ENCODE measurements at places on chromosomes 12 and 14.

DNA sequence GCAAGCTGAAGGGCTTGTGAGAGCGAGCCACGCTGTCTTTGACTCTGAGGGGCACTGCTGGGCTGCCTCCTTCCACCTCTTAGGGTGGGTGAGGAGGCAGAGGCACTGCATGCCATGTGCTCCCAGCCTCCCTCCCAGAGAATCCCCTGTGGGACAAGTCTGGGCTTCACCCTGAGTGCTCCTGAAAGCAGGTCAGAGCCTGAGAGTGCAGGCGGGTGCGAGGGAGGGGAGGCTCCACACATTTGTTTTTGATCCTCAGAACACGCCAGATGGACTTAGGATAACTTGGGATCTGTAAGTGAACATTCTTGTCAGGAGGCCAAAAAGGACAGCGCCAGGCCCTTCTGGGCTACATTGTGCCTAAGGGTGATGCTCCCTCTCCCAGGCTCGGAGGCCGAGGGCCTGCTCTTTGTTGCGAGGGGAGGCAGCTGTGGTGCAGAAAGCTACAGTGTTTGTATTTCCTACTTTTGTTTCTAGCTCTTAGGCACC is 155.4 kb downstream of the TMX1 start:
- no peak for DNase-seq

DNA sequence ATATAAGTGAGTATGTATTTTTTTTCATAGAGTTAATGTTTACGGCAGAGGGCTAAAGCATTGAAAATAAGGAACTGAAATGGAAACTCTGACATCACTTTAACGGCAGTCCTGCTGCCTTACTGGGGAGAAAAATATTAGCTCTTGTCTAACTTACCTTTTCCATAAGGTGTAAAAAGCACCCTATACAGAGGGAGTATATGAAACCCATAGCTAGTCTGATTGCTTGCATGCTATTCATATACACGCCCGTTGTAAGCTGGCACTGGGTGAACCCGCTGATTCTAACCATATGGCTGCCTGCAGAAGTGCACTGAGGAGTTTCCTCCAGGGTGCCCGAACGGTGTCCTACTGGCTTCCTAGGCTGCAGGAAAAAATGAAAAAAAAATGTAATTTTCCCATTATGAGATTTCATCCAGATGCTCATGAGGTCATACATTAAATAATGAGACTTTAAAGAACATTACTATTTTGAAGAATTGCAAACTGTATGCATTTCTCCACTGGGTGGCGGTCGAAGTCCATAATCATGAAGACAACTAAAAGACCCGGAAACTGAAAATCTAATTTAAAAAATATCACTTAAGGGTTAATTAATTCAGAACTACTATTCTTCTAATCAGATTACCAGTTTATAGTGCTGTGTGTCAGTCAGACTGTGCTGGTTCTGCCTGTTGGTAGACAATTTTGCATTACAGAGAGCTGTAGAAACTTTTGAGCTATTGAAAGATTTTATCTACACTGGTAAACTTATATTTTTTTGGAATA is 144.7 kb downstream of the ALX1 start:
- DNase-seq, result no peak

GRCh38 chr12:68264158-68264855 is 10.9 kb upstream of the IL22 start:
- DNase-seq, result no peak

DNA sequence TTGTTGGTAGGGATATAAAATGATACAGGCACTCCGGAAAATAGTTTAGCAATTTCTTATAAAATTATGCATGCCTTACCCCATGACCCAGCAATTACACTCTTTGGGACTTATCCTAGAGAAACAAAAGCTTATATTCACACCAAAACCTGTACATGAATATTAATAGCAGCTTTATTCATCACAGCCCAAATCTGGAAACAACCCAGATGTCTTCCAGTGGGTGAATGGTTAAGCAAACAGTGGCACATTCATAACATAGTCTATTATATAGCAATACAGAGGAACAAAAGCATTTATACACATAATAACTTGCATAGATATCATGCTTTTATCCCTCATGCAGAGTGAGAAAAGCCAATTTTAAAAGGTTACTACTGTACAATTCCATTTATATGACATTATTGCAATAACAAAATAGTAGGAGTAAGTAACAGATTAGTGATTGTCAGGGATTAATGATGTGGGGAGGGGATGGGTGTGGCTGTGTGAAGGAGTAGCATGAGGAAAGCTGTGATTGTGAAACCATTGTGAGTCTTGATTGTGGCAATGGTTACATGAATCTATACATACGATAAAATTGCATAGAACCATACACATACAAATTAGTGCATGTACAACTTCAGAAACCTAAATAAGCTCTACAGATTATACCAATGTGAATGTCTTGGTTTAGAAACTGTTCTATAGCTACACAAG is 363.1 kb upstream of the OR4E1 start:
- DNase-seq, result no peak

- DNase-seq, result no peak
Observed at GRCh38 chr12:105813201-105813600, 325.6 kb downstream of the NUAK1 start.

GRCh38 chr14:25111061-25111601 is 61.2 kb upstream of the STXBP6 start:
- DNase-seq, result no peak

DNA sequence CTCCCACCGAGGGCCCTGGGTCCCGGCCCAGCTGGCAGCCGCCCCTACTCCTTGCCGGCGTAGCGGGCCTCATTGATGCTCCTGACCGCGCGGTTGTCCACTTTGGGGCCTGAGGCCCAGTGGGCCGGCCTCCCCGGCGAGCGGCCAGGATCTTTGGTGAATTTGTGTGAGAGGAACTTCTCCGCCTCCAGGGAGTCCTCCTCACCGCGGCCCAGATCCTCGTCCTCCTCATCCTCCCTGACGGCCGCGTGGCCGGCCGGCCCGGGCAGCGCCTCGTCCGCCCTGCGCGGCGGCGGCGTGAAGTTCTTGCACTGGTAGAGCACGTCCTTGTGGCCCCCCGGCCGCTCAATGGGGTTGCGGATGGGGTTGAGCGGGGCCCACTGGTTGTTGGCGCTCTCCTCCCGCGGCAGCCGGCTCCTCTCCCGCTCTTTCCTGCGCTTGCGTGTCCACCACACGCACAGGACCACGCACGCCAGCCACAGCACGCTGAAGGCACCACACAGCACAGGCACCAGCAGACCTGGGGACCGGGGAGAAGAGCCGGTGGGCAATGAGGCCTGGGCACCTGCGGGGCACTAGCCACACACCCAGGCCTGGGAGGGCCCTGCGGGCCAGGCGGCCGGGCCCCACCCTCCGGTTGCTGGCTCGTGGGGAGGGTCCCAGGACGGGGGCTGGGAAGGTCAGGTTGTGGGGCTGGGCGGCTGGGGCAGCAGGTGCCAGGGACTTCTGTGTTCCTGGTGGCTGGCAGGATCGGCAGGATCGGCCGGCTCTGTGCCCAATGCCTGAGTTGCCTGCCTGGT is 25.7 kb downstream of the JAG2 start:
- no peak for DNase-seq

- DNase-seq, result no peak
Observed at GRCh38 chr14:61238611-61239245, 42.4 kb downstream of the TMEM30B start.

GRCh38 chr12:23098517-23098916 is 473.5 kb downstream of the ETNK1 start:
- no peak for DNase-seq

- DNase-seq, result no peak
Observed at GRCh38 chr14:23277189-23277588, 8.7 kb downstream of the HOMEZ start.

- DNase-seq, result no peak
Observed at GRCh38 chr14:20855652-20856291, 35.4 kb upstream of the RNASE3 start.

DNA sequence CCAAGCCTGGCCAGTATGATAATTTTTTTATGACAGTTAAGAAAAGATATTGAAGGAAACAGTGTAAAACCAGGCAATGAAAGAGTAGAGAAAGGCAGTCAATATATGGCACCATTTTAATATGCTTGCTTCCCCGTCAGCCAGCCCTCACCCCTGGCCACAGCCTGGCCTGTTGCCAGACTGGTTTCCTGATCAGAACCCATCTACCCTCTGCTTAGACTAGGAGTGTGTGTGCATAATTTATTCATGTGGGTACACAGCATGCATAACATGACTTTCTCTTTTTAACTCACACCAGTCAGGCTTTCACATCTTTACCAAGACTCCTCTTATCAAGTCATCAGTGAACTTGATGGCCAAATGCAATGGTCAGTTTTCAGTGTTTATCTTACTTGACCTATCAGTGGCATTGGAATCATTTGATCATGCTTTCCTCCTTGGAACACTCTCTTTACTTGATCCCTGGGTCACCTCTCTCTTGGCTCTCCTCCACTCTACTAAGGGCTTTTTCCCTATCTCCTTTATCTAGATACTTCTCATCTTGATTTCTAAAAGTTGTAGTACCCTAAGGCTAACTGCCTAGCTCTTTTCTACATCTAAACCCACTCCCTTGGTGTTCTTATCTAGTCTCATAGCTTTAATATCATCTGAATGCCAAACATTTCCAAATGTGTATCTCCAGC is 10.0 kb upstream of the GPR19 start:
- DNase-seq, result no peak

DNA sequence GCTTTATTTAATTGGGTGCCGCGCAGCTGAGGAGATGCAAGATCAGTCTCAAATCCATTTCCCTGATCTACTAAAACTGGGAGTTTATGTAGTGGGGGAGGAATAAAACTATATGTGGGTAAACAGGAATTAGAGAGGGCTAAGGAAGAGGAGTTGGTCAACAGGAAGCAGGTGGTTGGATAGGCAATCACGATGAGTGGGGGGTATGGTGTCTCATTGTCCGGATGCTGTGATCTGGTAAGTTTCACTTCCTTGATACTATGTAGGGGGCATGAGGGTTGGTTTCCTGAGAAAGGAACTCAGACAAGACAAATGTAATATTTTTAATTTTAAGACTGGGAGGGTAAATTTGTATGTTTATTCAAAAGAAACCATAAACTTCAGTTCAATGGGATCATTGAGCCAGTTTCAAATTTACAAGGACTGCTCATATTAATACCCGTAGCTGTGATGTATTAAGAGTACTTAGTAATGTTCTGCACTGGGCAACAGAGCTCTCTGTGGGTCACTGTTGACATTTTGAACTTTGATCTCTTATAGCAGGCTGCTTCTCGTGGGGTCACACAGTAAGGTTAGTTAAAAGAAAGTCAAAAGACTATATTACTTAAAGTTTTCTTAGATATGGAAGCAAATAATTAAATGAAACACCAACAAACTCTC is 786.2 kb upstream of the FBXO33 start:
- DNase-seq, result no peak

DNA sequence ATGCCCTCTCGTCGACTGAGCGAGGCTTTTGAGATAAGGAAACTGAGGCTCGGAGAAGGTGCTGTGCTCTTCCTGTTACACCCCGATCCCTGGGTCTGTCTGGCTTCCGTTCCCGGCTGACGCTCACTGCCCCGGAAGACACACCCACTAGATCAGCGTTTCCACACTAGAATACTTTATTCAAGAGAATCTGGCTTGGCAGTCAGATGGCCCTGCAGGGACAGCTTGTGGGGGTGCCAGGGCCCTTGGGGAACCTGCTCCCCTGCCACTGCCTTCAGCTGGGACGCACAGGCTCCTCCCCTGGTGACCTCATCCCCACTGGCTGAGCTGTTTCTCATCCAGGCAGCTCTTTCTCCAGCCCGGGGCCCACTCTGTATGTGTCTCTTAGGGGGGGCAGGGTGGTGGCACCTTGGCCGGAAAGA is 13.7 kb downstream of the PGF start:
- DNase-seq, result no peak

DNA sequence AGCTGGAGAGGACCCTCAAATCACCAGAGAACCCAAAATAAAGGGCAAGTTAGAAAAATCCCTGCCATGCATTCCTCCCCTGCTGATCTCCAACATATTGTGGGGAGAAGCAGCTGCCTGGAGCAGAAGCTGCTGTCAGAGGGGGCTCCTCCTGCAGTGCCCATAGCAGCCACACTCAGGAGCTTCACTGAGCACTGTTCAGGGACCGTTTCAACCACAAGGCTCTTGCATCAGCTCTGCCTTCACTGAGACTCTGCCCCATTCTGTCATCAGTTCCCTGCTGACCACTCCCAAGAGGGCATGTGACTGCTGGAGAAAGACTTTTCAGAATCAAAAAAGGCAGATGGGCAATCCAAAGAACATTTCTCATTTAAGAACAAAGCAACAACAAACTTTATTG is 392.7 kb downstream of the GALC start:
- DNase-seq, result no peak

DNA sequence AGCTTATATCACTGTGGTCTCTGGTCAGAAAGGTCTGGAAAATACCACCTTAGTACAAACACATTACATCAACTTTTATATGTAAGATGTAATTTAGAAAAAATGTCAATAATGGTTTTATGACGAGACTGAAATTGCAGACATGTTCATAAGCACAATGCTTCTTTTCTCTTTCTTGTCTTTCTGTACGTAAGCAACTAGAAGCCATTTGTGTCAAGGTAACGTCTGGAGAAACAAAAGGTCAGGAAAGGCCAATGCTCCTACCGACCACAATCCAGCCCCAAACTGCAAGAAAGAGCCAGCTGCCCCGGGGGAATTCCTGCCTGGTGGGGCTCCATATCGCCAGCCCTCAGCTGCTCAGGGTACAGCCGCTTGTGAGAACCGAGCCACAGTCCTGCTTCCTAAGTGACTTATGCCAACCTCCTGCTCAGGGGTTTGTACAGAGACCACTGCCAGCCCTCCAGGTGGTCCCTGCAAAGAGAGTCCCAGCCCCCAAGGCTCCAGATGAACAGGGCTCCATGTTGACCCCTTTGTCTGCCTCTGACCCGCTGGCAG is 6.3 kb downstream of the ZNF839 start:
- no peak for DNase-seq

GRCh38 chr12:46553266-46553665 is 180.7 kb upstream of the SLC38A2 start:
- no peak for DNase-seq

- DNase-seq, result no peak
Observed at GRCh38 chr12:95205685-95206084, 11.6 kb downstream of the FGD6 start.

GRCh38 chr12:114335607-114336006 is 70.3 kb downstream of the TBX5 start:
- DNase-seq, result no peak

- no peak for DNase-seq
Observed at GRCh38 chr12:13956060-13956590, 25.3 kb downstream of the GRIN2B start.

GRCh38 chr14:61520576-61520975 is 174.7 kb upstream of the HIF1A start:
- no peak for DNase-seq

DNA sequence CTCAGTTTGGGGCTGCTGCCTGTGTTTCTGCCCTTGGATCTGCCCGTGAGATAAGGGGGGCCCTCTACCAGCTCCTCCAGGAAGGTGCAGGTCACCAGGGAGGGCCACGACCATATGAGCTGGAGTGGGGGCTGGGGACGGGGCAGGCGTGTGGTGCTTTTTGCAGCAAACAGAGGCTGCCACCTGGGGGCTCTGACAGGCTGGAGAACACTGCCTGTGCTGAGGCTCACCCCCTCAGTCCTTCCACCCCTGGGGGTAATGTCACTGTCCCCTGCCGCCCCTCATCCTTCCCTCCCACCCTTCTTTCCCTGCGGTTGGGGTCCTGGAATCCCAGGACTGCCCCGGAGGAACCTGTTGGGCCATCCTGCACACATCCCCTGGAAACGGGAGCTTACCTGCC is 3.2 kb downstream of the PLD4 start:
- DNase-seq, result no peak

- no peak for DNase-seq
Observed at GRCh38 chr12:123150275-123150743, 581 bp downstream of the PITPNM2 start.

Data from stimulated activated CD8-positive, alpha-beta memory T cell treated with anti-CD3 and anti-CD28 coated beads, Interleukin-4, amount 100 ng/mL, for 1 hour (primary cell).